Epithelial cell of esophagus (primary cell): ENCODE measurements at places on chromosomes 11 and 22.

- no peak for DNase-seq
Measured at GRCh38 chr11:72222106-72222891, 2.3 kb upstream of the INPPL1 start.

- DNase-seq: no peak
Measured at GRCh38 chr11:116053548-116053919, 549.3 kb upstream of the CADM1 start.

GRCh38 chr22:26995235-26995634 lies 337.8 kb downstream of the MIAT start:
- no peak for DNase-seq

DNA sequence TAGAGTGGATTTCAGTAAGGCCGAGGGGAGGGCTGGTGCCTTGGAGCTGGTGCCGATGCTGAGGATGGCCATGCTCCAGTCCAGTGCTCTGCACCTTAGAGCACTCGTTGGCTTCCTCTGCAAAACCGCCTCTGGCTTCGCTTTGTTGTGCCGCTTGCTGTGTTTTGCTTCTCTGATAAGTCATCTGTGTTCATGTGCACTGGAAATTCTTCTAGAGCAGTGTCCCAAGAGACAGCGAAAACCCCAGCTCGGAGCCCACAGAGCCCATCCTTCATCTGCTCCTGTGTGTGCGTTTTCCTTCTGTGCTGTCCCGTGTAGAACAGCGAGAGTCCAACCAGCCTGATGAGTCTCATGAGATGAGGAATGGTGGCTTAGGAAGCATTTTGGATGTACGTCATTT lies 12.1 kb downstream of the FAM118A start:
- no peak for DNase-seq

DNA sequence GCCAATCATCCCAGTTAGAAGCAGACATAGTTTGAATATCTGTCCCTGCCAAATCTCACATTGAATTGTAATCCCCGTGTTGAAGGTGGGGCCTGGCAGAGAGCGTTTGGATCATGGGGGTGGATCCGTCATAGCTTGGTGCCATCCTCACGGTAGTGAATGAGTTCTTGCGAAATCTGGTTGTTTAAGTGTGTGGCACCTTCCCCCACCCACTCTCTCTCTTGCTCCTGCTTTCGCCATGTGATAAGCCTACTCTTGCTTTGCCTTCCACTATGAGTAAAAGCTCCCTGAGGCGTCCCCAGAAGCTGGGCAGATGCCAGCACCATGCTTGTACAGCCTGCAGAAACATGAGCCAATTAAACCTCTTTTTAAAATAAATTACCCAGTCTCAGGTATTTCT lies 5.0 kb upstream of the CCDC81 start:
- peak; percentile 42 for DNase-seq

DNA sequence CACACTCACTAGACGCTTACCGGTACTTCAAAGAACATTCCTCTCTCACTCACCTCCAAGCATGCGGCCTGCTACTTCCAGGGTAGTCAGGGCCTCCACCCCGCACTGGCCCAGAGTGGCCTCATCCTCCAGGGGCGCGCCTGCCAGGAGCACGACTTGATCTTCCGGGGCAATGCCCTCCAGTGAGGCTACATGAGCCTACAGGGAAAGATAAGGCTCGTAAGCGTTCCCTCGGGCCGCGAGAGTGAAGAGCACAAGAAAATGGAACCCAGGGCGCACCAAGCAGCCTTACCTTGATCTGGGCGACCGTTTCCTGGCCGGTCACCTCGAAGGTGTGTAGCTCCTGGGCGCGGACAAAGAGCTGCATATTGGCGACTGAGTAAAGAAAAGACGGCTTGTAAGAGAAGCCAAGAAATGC lies 478 bp downstream of the FAU start:
- no peak for DNase-seq

DNA sequence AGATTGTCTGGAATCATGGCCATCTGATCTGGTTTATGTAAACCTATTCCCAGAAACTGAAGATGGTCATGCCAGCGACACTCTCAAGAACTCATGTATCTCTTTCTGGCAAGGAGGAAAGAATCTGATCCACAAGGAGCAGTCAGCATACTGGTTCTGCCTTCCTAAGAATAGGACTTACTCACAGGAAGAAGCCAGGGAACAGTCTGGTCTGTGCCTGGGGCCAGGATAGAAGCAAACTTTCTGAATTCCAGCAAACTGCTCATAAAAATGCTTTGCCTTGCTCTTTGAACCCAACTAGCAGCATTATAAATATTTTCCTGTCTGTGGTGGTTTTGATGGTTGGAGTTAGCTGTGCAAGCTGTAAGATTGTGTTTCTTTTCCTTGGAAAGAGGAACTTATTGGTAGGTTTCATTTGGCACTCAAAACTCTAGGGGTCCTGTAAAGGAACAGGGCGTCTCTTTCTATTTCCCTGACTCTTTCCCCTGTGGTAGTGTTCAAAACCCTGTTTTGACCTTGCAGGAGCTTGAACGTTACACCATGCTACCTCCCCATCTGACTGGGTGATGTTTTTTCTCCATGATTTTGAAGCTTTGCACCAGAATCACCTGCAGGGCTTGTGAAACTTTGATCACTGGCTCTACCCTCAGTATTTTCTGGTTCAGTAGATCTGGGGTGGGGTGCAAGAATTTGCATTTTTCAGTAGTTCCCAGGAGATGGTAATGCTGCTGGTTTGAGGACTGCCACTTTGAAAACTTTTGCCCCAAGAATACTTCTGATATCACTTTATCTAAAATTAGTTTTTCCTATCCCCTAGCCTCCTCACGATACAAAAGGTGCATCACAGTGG lies 627.8 kb upstream of the ANO5 start:
- DNase-seq: no peak

GRCh38 chr11:92556431-92556830 lies 331.8 kb downstream of the FAT3 start:
- DNase-seq: peak; percentile 60
